ENCODE measurements at places on chromosomes 1 and 21.

- DNase-seq: no peak
Observed at GRCh38 chr21:16535626-16536025, 805.8 kb downstream of the USP25 start.

DNA sequence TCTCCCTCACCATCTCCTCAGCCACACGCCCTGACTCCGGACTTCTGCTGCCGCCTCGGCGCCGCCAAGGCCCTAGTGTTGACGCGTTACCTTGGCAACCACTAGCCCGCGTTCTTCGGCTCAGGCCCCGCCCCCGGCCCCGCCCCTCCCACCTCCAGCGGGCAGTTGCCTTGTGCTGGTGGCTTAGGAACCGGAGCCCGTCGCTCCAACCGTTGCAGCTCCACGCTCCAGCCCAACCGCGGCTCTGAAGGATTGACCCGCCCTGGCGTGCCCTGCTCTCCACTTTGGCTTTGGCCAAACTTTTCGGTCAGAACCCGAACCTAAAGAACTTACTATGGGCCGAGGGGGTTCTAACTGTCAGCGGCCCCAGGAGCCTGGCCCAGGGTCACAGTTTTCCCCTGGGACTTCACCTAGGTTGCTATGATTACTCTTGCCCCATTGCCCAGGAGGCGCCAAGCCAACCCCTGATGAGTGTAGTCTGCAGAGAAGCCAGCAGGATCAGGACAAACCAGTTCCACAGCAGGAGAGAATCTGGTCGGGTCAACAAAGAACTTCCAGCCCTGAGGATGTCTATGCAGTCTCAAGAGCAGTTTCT lies at the start of gene CFAP45:
TSS of gene CFAP45 (minus strand) at position 80 of the 595 bp plus-strand sequence. CDS start at position 13, 67 bp downstream.
- no peak for DNase-seq

DNA sequence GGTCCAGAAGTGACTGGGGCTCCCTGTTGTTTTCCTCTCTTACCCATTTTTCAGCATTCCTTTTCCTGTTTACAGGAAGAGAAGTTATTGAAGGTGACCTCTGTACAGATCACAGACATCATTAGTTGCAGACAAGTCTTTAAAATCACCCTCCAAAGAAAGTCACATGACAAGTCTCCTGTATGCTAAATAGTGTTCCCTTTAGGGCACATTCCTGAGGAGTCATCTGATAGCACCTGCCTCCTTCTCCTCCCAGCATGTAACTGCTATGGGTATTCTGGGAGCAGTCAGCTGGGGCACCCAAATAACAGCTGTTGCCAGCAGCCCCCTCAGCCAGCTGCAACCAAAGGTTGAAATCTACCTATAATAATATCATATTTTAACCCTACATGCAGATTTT lies 200.6 kb downstream of the PTGER3 start:
- DNase-seq: no peak

- no peak for DNase-seq
Observed at GRCh38 chr21:31186916-31187315, 148.6 kb upstream of the KRTAP19-8 start.

DNA sequence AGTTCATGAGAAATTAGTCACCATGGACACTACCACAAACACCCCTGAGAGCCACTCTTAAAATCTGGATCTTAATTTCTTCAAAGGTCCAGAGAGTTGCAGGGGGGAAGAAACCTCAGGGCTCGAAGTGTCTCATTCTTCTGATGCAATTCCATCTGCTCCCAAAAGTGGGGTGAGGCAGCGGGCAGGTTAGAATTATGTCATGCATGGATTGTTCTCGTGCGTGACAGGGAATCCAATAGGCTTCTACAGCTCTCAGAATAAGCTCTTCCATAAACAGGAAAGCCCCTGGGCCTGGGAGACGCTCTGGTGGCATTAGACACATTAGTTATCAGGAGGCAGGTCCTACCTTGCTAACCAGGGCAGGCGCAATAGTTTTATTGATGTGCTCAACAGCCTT lies 8.4 kb downstream of the ENO1 start:
- DNase-seq: no peak

GRCh38 chr1:4638345-4638729 lies 16.1 kb upstream of the AJAP1 start:
- DNase-seq: no peak

GRCh38 chr1:12441414-12442105 lies 176.4 kb downstream of the DHRS3 start:
- DNase-seq: no peak

DNA sequence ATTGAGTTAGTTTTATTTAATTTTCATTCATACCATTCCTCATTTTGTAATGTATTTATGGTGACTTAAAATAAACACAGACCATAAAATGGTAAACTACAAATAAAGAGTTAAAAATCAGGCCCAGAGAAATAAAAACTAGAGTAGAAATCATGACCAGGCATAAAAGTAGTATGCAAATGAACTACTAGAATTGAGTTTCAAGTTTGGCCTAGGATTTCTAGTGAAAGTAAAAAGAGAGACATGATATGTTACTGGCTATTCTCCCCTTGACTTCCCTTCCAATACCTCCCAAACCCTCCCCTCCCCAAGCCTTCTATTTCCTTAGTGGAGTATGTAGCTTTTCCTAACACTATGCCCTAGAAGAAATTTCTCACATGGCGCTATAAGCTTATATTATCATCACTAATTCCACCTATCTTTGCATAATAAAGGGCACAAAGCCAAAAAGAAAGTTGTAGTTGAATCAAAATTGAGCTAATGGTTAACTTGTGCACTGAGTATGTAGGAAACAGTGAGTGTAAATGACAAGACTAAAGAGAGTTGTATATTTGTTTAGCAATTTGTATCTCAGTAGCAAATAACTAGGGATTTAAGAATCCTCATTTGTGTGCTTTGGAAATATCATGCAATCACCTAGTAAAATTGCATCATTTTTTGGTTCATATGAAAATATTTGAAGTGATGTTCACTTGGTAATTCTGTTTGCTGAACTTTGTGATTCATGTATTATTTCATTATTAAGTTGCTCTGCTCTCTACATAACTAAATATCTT lies 29.7 kb upstream of the CDC14A start:
- DNase-seq: no peak

DNA sequence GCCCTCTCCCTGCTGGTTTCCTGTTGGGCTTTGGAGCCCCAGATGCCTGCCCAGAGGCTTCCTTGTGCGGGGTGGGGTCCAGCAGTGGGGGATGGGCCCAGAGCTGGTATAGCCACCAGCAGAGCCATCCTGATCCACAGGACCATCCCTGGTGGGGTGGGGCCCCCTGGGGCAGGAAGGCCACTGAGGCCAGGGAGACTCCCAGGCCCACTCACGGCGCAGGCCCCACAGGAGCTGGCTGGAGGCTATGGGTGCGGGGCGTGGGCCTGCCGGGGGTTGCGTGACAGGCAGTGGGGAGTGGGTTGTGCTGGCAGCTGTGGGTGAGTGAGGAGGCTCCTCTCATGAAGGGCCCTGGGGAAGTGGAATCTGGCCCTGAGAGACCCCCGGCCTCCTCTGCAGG lies 5.7 kb downstream of the LRRC3 start:
- no peak for DNase-seq

GRCh38 chr1:57091642-57092041 lies 125.8 kb upstream of the C8B start:
- DNase-seq: no peak

GRCh38 chr1:67342076-67342890 lies 34.6 kb downstream of the IL12RB2 start:
- no peak for DNase-seq

DNA sequence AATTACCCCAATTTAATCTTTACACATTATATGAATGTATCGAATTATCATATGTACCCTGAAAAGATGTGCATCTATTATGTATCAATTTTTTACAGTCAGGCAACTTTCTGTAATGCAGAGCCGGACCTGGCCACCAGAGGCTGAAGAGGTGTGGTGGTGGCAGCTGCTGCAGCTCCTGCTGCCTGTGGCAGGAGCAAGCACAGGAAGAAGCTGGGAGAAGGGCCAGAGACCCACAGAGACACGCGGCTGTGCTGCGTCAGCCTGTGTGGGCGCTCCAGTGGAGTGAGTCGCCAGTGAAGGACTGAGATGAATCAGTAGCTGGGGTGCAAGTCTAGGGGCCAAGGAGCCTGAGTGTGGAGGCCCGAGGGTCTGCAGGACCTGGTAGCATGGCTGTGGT lies 74.3 kb upstream of the COG2 start:
- no peak for DNase-seq
